Activated B cell treated with CpG ODN at 0.5 μM for 24 hours (primary cell): ENCODE measurements at places on chromosomes 1 and 21. TPM values are rescaled to one million over a fixed set of nuclear protein-coding genes. Genes with fewer than 3 reads are reported as not detected.

GRCh38 chr1:25430967-25431881, 527 bp downstream of the MACO1 start:
- H3K27me3 ChIP-seq = no peaks in the 10 kb centered on the region
- H3K4me3 ChIP-seq = peak overlapping the region; percentile 97
- peak overlapping the region; percentile 79 for H3K27ac ChIP-seq
- peak; percentile 79 for DNase-seq
- H3K36me3 ChIP-seq = peaks cover 5% of the 10 kb centered on the region
- peaks cover 54% of the 10 kb centered on the region for H3K4me1 ChIP-seq

Gene NOC2L
- 95.5 and 96.8 TPM in 2 replicates for total RNA-seq

- no peak overlapping the region for H3K4me3 ChIP-seq
- H3K27me3 ChIP-seq = no peaks in the 10 kb centered on the region
- H3K27ac ChIP-seq = peak overlapping the region; percentile 33
- no peak for DNase-seq
Observed at GRCh38 chr1:58789996-58790660, 6.3 kb upstream of the JUN start.

Gene SYTL1
- 76.0 and 81.9 TPM in 2 replicates for total RNA-seq

DNA sequence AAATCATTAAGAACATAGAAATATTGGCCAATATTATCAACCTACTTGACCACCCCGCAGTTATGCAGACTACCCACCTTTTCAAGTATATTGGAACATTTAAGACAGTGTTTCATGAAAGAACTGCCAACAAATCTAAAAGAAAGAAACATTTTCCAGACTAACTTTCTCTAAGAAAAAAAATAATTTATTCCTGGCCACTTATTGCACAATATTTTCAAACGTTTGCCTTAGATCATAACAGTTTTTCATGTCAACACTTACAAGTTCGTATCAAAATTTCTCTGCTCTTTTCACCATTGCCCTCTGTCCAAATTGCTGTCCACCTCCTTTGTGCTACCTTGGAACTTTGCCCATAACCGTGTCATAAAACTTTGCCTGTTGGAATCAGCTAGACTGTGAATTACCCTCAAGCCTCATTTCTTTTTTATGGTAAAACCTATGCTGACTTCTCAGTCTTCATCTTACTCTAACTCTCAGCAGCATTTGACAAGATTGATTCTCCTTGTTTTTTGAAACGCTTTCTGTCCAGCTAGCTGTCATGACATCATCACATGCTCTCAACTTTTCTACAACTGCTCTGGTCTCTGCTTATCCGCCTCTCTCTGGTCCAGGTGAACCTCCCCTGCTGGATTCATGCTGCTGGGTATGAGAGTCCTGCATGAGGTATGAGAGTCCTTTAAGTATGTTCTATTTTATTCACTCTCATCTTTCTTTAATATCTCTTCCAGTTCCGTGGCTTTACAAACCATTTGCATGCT, 92.8 kb upstream of the CHRM3 start:
- H3K4me3 ChIP-seq = no peak overlapping the region
- no peak overlapping the region for H3K27ac ChIP-seq
- H3K36me3 ChIP-seq = no peaks in the 10 kb centered on the region
- no peak for DNase-seq
- no peaks in the 10 kb centered on the region for H3K27me3 ChIP-seq

GRCh38 chr1:96416701-96417444, 304.7 kb upstream of the PTBP2 start:
- no peak for DNase-seq
- H3K27ac ChIP-seq = no peak overlapping the region
- no peak overlapping the region for H3K4me3 ChIP-seq
- H3K36me3 ChIP-seq = no peaks in the 10 kb centered on the region
- H3K4me1 ChIP-seq = no peaks in the 10 kb centered on the region
- no peaks in the 10 kb centered on the region for H3K27me3 ChIP-seq

GRCh38 chr1:85606414-85606800, 25.8 kb downstream of the CCN1 start:
- no peaks in the 10 kb centered on the region for H3K36me3 ChIP-seq
- H3K4me1 ChIP-seq = no peaks in the 10 kb centered on the region
- no peak for DNase-seq

DNA sequence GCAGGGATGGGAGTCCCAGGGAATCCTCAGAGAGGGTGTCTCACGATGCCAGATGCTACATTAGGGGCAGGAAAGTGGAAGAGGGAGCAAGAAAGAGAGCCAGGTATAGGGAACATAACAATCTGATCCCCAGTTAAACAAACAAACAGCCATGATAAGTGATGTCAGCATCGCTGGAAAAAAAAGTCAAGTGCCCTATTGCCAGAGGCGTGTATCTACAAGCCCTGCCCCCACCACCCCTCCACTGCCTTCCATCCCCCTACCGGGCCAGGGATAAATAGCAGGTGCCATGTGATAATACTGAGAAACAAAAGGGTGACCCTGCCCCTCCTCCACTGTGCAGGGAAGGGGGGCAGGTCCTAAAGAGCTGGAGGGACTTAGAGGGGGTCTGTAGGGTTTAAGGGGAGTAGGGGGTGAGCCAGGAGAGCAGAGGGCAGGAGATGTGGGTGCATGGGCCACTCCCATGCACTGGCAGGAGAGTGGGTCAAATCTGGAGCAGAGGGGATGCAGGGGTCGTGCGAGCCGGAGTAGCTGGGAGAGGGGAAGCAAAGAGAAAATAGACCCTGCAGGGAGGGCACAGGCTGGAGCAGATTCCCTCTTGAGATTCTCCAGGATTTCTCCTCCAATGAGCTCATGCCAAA, 3.4 kb downstream of the SLC26A9 start:
- H3K27ac ChIP-seq = no peak overlapping the region
- no peaks in the 10 kb centered on the region for H3K4me1 ChIP-seq
- no peak for DNase-seq
- no peak overlapping the region for H3K4me3 ChIP-seq
- peaks cover 62% of the 10 kb centered on the region for H3K27me3 ChIP-seq
- no peaks in the 10 kb centered on the region for H3K36me3 ChIP-seq

- no peak overlapping the region for H3K27ac ChIP-seq
- no peaks in the 10 kb centered on the region for H3K36me3 ChIP-seq
- DNase-seq = no peak
- no peak overlapping the region for H3K4me3 ChIP-seq
Observed at GRCh38 chr21:31273278-31273677, 70.8 kb downstream of the TIAM1 start.

DNA sequence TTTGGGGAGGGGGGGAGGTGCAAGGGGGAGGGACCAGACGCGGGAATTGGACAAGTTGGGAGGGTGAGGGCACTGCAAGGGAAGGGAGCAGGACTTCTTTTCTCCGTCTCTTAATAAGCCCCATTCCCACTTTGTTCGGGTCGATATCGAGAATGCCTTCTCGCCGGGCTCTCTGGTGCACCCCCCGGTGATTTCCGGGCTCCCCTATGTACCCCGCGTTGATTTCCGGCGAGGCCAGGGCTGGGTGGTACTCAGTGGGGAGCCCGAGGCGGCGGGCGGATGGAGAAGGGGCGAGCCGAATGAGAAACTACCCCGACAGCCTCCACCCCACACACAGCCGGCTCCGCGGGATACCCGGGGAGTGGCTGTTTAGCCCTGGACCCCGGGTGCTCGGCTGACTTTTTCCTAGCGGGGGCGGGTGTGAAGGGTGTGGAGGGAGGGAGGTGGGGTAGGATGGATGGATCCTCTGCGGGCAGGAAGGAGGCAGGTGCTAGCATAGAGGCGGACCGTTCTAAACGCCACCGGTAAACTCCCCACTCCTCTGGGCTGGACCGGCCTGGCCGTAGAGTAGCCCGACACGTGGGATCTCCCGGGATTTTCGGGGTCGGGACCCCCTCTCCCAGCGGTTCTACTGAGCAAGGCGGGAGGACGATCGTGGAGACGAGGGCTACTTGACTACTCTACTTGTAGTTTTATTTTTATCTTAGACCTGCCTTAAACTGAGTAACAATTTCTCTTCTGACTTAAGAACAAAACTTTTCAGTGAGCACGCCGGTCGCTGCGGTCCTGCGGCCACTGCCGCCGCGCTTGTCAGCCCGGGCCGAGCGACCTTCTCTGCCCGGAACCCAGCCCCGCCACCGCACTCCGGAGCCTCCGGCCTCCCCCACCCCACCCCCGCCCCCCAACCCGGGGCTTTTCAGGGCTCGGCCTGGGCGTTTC, 1.0 kb downstream of the RNF220 start:
- no peak overlapping the region for H3K27ac ChIP-seq
- peak; percentile 37 for DNase-seq
- H3K27me3 ChIP-seq = peaks cover 51% of the 10 kb centered on the region
- H3K36me3 ChIP-seq = no peaks in the 10 kb centered on the region
- H3K4me1 ChIP-seq = peaks cover 38% of the 10 kb centered on the region
- peak overlapping the region; percentile 86 for H3K4me3 ChIP-seq

DNA sequence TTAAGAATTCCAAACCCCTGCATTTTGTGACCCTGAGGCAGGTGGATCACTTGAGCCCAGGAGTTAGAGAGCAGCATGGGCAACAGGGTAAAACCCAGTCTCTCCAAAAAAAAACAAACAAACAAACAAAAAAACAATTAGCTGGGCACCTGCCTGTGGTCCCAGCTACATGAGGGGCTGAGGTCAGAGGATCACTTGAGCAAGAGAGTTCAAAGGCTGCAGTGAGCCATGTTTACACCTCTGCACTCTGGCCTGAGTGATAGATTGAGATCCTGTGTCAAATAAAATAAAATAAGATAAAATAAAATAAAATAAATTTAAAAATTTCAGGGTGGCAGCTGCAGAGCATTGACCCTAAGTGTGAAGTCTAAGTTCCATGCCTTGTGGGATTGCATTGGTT, 16.7 kb upstream of the PTGFR start:
- no peak overlapping the region for H3K4me3 ChIP-seq
- no peaks in the 10 kb centered on the region for H3K27me3 ChIP-seq
- H3K4me1 ChIP-seq = no peaks in the 10 kb centered on the region
- H3K27ac ChIP-seq = no peak overlapping the region
- no peak for DNase-seq

- no peak overlapping the region for H3K4me3 ChIP-seq
- no peak overlapping the region for H3K27ac ChIP-seq
- H3K27me3 ChIP-seq = no peaks in the 10 kb centered on the region
- no peaks in the 10 kb centered on the region for H3K36me3 ChIP-seq
- no peak for DNase-seq
Observed at GRCh38 chr1:86648255-86648654, 56.1 kb upstream of the SH3GLB1 start.

DNA sequence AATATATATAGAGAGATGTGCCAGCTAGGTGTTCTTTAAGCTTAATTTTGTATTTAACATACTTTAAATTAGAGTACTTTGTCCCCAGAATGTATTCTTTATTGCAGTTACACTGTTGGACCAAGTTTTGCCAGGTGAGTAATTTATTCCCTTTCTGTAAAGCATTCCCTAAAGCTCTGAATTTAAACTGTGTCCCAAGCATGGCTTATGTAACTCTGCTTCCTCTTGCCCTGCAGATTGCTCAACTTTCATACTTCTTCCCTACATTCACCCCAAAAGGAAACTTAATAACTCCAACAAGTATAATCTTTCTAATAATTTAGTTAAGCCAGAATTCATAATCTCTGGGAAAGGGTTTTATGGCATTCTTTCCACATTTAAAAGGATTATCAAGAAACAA, 5.6 kb downstream of the LYPLAL1 start:
- no peaks in the 10 kb centered on the region for H3K27me3 ChIP-seq
- peaks cover 69% of the 10 kb centered on the region for H3K4me1 ChIP-seq
- no peak overlapping the region for H3K27ac ChIP-seq
- no peak overlapping the region for H3K4me3 ChIP-seq
- peaks cover 44% of the 10 kb centered on the region for H3K36me3 ChIP-seq

- H3K4me3 ChIP-seq = no peak overlapping the region
- peaks cover 17% of the 10 kb centered on the region for H3K4me1 ChIP-seq
- H3K27ac ChIP-seq = no peak overlapping the region
- H3K27me3 ChIP-seq = peaks cover 9% of the 10 kb centered on the region
- no peaks in the 10 kb centered on the region for H3K36me3 ChIP-seq
Observed at GRCh38 chr1:152049291-152050083, 12.7 kb upstream of the S100A11 start.

- H3K27ac ChIP-seq = no peak overlapping the region
- peaks cover 27% of the 10 kb centered on the region for H3K4me1 ChIP-seq
- H3K27me3 ChIP-seq = no peaks in the 10 kb centered on the region
- DNase-seq = no peak
- peaks cover 66% of the 10 kb centered on the region for H3K36me3 ChIP-seq
- H3K4me3 ChIP-seq = no peak overlapping the region
Observed at GRCh38 chr1:113793878-113794834, 18.1 kb downstream of the RSBN1 start.

Gene CD101
- total RNA-seq = 0.42 and 0.46 TPM in 2 replicates

DNA sequence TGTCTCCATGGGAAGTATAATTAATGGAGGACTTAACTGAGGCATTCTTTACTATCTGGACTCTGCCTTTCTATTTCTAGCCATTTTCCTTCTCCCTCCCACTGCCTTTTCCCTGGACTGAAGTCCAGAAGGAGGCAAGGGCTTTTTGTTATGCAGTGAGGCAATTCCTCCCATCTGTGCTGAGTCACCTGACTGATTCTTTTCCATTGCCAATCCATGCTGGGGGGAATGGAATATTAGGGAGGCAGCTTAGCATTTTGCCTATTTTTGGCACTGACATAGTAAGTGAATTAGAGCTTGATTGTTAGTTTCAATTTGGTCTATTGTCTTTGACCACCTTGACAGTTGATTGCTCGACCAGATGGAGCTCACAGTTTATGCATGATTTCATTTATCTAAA, 1000.6 kb upstream of the PRMT6 start:
- no peak overlapping the region for H3K4me3 ChIP-seq
- H3K4me1 ChIP-seq = peaks cover 7% of the 10 kb centered on the region
- H3K36me3 ChIP-seq = no peaks in the 10 kb centered on the region
- no peak for DNase-seq
- H3K27ac ChIP-seq = no peak overlapping the region

DNA sequence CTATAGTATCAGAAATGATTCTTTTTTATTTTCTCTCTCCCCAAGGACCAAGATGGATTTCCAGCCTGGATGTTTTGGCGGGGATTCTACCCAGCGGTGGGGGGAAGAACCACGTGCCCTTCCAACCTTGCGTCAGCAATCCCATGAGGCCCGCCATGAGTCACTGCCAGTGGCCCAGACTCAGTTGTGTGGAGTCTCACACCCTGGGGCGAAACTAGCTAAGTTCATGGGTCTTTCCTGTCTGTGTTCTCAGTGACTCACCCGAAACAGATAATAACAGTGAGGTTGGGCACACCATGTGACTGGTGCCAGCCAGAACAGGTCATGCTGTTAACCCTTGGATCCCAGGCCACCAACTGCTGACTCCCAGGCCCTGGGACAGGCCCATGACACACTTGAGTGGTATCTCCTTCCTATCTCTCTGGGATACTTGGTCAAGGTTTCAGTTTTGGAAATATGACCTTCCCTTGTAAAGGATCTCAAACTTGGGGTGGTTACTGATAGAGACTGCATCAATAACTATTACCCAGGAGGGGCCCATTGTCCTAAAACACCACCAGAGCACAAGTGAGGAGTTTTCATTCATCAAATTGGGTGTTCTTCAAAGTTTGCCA, 98.0 kb upstream of the DUSP10 start:
- H3K4me1 ChIP-seq = peaks cover 50% of the 10 kb centered on the region
- no peaks in the 10 kb centered on the region for H3K27me3 ChIP-seq
- H3K27ac ChIP-seq = peak overlapping the region; percentile 95
- peak; percentile 80 for DNase-seq

Gene DMBX1
- not detected in 2 replicates for total RNA-seq

Gene SPRR2F
- not detected in 2 replicates for total RNA-seq

Gene NUDT4B
- total RNA-seq = 1.9 and 3.4 TPM in 2 replicates
